ENCODE measurements at places on chromosomes 1 and 21.

DNA sequence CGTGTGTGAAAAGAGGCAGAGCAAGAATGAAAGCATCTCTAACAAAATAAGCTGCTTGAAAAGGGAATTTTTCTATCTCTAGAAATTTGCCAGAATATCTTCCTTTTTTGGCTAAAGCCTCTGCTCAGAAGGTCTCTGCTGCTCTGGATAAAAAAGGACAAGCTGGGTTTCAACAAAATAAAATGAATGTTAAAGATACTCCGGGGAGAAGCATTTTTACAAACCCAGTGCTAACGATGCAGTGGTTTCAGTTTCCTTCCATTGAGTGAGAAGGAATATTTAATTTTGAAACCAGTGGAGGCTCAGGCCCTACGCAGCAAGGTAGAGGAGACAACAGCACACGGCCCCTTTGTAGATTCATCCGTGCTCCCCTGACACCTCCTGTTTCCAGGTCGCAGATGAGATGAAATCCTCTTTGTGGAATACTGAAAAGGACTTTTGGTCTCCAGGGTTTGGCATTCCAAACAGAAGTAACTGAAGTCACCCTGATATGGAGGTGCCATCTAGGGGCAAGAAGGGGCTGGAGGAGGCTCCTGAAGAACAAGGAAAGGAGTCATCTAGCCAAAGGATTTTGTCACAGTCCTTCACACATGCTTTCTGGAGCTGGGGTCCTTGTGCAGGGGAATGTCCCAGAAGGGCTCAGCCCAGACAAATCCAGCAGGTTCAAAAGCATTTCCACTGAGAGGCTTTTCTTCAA lies 65.7 kb upstream of the SYT6 start:
- no peak for DNase-seq

DNA sequence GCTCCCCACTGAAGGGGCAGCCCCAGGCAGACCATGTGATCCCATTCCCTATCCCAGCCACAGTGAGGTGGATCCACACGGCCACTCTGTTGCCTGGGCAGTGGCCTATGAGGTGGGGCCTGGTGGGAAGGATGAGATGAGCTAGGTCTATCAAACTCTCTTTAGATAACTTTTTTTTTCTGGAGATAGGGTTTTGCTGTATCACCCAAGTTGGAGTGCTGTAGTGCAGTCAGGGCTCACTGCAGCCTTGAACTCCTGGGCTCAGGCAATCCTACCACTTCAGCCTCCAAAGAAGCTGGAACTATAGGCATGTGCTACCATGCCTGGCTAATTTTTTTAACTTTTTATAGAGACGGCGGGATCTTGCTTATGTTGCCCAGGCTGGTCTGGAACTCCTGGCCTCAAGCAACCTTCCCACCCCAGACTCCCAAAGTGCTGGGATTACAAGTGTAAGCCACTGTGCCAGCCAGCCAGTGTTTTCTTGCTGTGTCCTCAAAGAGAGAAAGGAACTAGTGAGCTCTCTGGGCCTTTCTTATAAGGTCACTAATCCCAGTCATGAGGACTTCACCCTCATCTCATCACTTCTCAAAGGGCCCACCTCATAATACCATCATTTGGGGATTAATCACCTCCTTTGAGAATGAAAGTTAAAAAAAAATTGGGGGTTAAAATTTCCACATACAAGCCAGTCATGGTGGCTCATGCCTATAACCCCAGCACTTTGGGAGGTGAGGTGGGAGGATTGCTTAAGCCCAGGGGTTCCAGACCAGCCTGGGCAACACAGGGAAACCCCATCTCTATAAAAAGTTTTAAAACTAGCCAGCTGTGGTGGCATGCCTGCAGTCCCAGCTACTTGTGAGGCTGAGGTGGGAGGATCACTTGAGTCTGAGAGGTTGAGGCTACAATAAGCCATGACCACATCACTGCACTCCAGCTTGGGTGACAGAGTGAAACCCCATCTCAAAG lies 36.6 kb downstream of the H3-3A start:
- peak; percentile 62 for DNase-seq

- no peak for DNase-seq
These were observed 5.4 kb upstream of the SPTA1 start for GRCh38 chr1:158691907-158692306.

DNA sequence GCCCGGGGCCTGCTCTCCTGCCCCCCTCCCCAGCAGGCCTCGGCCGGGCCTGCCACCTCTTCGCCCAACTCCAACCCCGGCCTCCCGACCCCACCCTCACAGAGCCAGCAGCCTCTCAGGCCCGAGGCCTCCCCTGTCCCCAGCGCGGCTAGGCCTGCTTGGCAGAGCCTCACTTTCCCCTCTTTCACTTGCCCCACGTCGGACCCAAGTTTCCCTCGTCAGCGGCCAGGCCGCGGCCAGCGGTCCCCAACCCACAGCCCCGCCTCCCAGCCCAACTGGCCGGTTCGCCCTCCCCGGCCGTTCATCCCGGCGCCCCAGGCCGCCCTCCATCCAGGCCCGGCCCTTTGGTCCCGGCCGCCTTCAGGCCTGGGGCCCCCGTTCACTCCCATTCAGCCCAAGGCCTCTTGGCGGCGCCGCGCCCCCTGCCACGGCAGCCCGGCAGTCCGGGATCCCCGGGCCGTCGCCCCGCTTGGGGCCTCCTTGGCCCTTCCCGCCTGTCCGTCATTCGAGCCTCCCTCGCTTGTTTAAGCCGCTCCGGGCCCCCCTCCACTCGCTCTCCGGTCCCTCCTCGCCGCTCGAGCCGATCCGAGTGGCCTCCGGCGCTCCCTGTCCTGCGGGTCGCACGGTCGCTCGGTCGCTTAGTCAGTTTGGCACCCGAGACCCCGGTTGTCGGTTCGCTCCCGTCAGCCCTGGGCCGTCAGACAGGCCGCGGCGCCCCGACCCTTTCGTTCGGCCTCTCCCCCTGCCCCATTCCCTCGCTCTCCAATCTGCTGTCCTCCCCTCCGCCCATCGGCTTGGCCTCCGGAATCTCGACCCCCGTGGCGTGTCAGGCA lies 1.4 kb downstream of the LRRC41 start:
- no peak for DNase-seq

GRCh38 chr1:164440232-164440631 lies 118.8 kb upstream of the PBX1 start:
- DNase-seq: no peak

- DNase-seq: no peak
These were observed 4.8 kb downstream of the KIAA1614 start for GRCh38 chr1:180917306-180918065.

DNA sequence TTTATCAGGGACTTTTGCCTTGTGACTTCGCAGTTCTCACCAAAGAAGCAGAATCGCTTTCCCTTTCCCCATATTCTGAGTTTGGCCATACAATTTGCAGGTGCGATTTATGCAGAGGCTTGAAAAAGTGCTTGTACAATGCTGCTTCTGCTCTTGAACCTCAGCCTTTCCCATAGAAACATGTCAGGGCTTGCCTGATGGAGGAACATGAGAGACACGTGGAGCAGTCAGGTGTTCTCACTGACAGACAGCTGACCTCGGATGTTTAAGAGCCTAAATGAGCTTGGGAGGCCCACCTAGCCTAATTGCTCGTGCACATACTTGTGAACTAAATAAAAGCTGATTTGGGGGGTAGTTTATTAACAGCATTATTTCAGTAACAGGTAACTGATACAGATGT lies 290.0 kb downstream of the S1PR1 start:
- DNase-seq: peak; percentile 29

GRCh38 chr1:172980456-172980855 lies 70.3 kb downstream of the TNFSF18 start:
- peak; percentile 42 for DNase-seq

DNA sequence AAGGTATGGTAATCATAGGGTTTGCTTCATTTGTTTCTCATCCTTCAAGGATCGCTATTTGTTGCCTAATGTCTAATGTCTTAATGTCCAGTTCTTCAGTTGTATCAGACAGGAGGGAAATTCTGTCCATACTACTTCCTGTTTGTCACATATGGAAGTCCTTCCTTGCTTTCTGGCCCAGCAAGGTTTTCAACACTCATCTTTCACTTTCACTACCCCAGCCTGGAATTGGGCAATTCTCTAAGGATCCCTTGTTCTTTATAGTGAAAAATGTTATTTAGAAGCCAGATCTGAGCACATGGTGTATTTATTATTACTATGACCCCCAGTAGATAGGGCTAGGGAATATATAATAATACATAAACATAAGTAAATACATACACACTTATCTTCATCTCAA lies 50.6 kb upstream of the SLC35A3 start:
- DNase-seq: no peak

DNA sequence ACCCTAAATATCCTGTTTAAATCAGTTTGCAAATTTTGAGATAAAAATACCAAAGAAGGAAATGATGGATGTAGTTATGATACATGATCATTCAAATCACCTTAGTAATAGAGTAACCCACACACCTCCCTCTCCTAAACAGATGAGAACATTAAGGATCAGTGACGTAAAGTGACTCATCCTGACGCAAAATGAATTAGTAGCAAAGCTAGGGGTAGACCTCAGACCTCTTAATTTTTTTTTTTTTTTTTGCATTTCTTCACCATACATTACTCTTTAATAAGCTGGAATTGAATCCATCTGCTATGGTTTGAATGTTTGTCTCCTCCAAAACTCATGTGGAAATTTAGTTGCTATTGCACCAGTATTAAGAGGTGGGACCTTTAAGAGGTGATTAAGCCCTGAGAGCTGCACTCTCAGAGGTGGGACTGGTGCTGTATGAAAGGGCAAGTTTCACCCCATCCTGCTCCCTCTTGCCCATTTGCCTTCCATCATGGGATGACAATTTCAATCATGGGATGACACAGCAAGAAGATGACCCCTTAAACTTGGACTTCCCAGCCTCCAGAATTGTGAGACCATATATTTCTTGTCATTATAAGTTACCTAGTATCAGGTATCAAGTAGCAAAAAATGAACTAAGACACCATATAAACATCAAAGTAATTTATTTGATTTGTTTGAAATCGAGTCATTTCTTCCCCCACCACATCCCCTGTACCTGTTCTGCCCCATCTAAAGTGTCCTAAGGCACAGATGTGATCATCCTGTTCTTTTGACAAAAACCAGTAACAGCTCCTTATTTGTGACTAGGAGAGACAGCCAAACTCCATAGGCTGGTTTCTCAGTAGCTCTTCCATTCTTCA lies 114.6 kb upstream of the DUSP10 start:
- peak; percentile 94 for DNase-seq

- DNase-seq: peak; percentile 5
These were observed 2.6 kb upstream of the SAMD13 start for GRCh38 chr1:84298684-84299535.

- DNase-seq: no peak
These were observed 110.6 kb downstream of the AKT3 start for GRCh38 chr1:243739335-243740003.

DNA sequence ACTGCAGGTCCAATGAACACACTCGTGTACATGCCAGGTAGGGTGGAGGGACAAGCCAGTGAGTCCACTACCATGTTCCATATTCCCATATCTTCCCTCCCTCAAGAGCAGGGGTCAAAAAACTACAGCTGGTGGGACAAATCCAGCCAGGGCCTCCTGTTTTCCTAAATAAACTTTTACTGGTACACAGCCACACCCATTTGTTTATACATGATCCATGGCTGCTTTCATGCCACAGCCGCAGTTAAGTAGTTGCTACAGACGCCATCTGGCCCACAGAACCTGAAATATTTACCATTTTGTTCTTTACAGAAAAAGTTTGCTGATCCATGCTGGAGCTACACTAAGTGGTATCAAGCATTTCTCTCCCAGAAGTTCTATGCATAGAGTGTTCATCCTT lies 42.4 kb downstream of the CASQ2 start:
- DNase-seq: no peak

DNA sequence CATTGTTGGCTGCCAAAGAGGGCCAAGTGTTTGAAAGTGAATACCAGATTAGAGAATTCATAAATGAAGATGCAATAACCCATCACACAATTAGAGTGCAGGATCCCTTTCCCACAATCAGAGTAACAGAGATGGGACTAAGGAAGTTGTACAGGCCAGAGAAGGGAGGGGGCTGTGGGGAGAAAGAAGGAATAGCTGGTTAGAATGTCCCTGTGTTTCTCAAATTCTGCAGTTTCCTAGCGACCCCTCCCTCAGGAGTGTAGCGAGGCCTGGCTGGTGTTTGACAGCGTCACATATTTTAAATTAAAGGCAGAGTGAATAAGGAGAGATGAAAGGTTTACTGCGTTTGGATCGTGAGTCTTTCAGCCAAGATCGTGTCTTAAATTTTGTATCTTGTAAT lies 58.1 kb downstream of the GALNT2 start:
- no peak for DNase-seq

DNA sequence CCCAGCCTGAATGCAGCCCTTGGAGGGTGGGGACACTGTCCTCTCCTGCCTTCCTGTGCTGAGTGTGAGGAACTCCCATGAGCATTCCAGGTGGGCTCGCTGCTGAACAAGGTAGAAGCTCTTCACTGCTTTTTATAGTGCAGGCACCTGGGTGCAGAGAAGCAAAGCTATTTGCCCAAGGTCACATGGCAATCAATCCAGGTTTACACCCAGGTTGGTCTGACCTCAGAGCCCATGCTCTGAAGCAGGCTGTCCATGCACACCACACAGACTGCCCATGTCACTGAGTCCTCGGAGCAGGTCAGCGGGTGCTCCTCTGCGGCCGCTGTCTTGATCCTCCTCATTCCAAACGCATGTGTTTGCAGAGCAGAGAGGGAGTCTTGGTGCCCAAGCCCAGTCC lies 323.4 kb upstream of the VAMP3 start:
- no peak for DNase-seq

DNA sequence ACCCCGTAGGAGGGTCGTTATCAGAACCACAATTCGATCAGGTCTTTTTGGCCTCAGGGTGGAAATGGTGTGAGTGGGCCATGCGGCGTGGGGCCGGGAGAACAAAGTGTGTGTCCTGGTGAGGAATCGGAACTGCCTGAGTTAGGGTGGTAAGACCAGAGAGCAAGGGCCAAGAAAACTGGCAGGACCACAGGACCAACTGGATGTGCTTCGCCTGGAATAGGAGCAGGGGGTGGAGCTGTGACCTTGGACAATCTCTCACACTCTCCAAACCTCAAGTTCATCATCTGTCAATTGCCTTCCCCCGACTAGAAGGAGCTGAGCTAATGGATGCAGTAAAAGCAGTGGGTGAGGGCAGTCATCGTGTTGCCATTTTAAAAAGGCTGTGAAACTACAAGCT lies 59.5 kb downstream of the NAV1 start:
- DNase-seq: no peak

DNA sequence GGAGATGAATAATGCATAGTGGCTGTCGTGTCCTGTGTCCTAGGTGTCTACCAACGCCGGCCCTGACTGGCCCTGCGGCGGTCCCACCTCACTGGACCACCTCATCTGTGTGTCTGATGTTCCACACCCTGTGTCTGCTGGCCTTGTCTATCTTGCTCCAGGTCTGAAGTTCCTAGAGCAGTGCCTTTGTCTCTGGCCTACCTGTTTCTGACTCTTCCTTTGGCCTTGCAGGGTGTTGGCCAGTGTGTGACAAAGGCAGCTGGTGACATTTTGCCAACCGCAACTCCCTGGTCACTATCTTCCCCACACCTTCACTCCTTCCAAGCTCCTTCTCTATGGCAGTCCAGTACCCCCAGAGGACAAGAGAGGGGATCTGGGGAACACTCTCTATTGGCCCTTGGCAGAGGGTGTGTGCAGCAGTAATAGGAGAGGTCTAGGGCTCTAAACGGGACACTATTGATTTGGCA lies 1.4 kb upstream of the AHDC1 start:
- no peak for DNase-seq

DNA sequence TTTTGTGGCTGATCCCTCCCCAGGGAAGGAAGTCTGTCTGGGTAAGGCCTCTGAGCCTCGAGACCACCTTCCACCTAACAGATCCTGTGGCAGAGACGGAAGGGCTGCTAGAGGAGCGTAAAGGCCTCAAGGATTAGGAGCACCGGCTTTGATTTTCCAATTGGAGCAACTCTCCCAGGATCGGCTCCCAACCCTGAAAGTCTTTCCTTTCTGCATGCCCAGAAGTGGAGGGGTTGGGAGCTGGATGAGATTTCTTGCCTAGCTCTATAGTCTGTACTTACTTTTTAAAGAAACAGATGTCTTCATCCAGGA lies 41.4 kb downstream of the ELK4 start:
- DNase-seq: no peak
